ENCODE measurements at places on chromosomes 2 and 18.

DNA sequence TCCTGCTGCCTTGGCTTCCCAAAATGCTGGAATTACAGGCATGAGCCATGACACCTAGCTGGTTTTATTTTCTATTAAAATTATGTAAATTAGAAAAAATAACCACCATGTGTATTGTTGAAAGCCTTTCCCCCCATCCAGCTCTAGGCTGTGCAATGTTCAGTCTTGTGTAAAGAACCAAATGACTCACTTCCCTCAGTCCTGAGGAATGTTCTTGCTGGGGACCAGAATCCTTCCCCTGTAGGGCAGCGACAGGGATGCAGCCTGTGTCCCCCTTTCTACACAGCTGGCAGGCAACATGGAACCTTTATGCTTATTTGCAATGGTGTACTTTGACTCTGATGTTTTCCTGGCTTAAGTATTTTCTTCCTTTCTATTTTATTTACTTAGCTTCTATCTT is 29.4 kb downstream of the AOX1 start:
- DNase-seq = no peak

DNA sequence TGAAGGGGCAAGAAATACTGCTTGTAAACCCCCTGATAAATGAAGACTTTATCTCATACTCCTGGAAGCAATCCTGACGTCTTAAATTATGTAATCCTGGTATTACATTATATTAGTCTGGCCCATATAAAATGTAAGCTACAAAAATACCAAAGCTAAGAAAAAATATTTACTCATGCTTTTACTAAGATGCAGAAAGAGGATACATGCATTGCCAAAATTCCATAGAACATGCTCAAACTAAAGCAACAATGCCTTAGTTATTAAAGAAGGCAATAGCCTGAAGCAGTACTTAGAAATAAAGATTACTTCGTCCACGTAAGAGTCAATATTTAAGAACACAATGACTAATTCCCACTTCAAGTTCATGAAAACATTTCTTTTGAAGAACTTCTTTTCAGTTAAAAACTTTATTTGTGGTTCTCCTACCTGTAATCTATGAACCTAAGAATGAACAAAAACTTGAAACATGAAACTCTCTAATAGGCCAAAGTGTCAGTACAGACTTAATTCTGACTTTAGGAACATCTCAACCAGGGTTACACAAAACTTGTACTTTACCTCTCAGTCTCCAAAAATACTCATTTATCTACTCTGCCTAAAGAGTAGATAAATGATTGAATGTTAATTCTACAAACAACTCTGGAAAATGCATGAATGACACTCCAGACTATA is 117.3 kb downstream of the THADA start:
- no peak for DNase-seq

- DNase-seq = no peak
Observed at GRCh38 chr2:237669628-237670392, 42.4 kb downstream of the LRRFIP1 start.

- DNase-seq = no peak
Observed at GRCh38 chr2:140064243-140064642, 1284.1 kb upstream of the NXPH2 start.

GRCh38 chr2:85724731-85725181 is 29.0 kb upstream of the ATOH8 start:
- DNase-seq = no peak

DNA sequence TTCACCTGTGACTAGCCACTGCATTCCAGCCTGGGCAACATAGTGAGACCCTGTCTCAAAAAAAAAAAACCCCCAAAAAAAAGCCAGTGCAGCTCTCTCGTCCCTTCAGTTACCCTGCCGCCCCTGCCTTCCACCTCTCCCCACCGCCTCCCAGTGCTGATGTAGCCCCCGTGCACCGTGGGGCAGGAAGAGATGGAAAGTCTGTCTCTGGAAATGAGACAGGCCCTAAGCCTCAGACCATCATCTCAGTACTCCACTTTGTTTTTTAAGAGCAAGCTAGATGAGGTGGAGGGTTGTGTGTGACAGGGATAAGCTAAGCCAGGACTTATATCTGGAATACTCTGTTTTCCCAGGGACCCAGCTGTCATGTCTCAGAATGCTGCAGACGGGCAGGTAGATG is 32.0 kb downstream of the MERTK start:
- DNase-seq = no peak

DNA sequence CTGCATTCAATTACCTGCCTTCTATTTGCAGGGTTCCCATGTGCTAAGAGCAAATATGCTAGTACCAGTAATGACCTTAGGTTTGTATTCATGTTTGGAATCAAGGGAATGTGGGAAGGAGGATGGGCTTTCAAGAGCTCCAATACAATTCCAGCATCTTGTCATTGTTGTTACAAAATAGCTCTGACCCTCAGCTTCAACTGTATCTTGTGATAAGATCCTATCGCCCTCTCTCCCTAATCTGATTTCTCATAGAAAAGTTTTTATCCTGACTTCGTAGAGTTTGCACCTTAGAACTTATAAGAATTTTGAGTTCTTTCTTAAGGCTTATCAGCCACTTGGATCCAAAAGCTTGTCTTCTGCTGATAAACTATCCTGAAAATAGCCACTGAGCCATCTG is 749.5 kb upstream of the ACVR2A start:
- DNase-seq = no peak

DNA sequence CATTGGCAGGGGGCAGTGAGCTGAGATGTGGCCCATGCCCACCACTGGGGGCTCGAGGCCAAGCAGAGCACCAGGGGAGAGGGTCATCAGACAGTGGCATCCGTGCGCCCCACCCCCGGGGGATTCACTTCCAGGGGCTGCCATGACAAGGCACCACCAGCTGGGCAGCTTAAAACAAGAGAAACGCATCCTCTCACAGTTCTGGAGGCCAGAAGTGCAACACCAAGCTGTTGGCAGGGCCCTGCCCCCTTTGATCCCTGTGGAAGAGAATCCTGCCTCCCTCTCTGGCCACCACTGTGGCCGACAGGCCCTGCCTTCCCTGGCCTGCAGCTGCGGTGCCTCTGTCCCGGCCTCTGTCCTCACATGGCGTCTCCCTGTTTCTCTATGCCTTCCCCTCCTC is 187.7 kb upstream of the ID2 start:
- DNase-seq = no peak

DNA sequence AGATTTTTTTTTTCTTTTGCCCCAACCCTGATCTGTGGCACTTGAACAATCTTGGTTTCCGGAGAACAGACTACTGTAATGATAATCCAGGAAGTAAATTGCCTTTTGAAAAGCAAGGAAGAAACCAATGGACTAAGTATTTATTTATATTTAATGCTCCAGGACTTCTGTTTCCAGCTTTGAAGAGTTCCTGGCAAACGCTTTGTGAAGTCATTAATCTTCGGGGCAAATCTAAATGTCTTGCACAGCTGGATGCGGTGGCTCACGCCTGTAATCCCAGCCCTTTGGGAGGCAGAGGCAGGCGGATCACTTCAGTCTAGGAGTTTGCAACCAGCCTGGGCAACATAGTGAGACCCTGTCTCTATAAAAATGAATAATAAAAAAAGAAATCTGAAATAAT is 135.1 kb upstream of the GATA6 start:
- no peak for DNase-seq

DNA sequence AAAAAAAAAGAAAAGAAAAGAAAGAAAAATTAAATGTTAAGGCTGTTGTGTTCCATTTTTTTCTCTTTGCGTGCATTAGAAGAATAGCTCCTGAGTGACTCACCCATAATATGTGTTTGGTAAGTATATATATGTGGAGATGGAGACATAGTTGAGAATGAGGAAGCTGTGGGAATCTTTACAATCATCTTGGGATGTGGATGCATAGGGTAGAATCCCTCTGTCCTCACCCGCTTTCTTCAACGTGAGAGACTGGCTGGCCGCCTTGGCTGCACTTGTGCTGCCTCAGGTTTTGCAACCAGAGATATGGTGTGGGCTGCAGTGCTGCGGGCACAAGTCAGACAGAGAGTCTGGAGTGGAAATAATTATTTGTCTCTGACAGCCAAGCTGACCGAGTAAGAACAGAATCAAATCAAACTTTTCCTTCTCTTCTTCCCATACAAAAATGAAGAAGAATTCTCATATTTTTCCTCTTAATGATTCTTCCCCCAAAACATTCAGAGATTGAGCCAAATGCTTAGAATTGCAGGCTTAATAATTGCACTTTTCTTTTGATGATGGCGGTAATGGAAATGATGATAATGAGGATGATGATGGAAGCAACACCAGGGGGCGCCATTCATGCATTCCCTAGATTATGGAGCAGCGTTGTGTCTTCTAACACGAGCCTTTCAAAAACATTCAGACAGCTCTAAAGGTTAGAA is 48.5 kb downstream of the SERPINB7 start:
- peak; percentile 9 for DNase-seq

DNA sequence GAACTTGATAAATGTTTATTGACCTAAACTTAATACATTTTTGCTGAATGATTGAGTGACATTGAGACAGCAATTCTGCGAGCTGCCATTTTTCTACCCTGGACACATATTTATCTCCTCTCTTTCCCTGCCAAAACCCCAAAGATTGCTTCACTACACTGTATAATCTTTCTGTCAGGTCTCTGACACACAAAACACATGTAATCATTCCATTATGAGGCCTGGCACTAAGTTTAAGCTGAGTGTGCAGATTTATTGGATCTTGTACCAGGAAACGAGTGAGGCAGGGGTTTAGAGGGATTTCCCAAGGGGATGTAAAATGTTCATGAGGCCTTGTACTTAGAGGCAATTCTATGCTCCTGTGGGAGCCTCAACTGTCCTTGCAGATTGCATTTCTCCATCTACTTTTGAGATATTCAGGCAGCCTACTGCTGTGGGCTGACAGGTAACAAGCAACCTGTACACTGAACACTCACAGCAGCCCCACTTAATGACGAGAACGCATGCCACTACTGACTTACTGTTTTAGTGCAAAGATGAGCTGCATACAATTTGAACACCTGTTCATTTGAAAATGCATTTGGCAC is 13.7 kb upstream of the OSR1 start:
- no peak for DNase-seq

DNA sequence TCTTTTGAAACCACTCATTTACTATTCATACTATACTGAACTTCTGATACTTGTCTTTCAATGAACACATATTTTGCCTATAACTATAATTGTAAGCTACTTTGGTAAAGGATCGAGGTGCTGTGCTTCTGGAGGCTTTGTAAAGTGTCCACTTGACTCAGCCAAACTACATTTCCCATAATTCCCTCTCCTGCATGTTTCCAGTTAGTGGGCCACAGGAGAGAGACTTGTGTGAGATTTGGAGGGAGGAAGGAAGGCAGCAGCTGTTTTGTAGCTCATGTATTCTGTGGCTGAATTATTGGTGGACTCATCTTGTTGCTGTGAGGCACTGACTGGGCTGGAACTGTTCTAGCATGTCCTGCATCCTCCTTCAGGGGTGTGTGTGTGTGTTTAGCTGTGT is 328.8 kb downstream of the ARL6IP6 start:
- DNase-seq = no peak

GRCh38 chr2:110906613-110907298 is 174.4 kb downstream of the ACOXL start:
- DNase-seq = no peak

- DNase-seq = no peak
Observed at GRCh38 chr2:56248965-56249742, 65.4 kb downstream of the CCDC85A start.

- DNase-seq = peak; percentile 23
Observed at GRCh38 chr18:54229421-54230059, 5.1 kb upstream of the MBD2 start.

DNA sequence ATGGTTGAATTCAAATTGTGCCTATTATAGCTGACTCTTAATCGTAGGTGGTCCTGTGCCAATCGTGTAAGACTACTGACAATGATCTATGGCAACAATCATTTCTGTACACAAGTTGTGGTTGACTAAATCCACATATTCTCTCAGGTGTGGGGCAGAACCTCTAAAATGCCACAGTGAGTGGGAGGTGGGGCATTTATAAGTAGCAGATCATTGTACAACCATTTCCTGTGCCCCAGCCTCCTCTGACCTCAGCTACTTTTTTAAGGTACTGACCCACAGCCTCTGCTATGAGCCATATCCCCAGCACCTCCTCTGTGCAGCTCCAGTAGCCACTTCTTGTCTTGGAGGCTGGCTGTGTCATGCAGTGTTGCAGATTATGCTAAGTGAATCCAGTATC is 48.6 kb upstream of the RAPH1 start:
- no peak for DNase-seq

DNA sequence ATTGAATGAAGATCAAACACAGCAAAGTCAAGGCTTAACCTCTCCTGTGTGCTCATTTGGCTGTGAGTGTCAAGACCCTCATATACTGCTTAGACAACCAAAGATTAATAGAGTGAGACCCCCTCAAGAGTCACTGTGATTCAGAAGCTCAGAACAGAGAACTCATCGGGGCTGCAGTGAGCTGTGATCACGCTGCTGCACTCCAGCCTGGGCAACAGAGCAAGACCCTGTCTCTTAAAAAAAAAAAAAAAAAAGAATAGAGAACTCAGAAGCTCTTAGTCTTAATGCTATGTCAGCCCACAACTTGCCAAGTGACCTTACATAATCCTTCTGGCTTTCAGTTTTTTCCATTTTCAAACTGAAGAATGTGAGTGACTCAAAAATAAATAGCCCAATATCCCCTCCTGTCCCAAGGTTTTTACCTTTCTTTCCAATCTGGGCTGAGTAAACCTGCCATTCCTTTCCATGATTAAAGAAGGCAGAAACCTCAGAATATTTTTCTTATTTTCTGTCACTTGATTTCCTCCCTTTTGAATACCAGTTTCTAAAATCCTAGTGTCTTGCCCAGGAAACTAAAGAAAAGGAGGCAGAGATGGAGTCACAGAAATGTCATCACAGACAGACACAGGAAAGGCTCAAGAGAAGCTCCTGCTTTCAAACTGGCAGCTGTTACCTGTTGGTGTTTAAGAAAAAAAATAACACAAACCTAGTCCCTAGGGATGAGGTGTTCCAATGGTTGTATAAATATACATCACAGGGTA is 102.4 kb downstream of the CACNB4 start:
- DNase-seq = no peak

DNA sequence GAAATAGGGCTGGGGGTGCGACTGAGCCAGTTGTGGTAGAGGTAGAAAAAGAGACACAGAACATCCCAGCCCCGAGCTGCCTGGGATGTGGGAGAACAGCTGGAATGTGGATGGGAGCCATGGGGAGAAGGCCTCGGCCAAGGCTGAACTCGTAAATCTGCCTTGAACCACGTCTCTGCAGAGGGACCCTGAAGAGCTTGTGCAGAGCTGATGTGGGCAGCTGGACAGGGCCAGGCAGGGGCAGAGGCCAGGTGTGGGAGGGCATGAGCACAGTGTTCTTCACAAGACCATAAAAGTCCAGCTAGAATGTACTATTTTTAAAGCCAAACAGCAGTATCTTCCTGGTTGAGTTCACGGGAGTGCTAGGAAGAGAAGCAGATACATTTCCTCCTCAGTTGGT is 5.7 kb downstream of the TCF23 start:
- DNase-seq = no peak
